Esophagus squamous epithelium (tissue), 5 donors: ENCODE measurements at places on chromosomes 2 and 18. TPM values are rescaled to one million over a fixed set of nuclear protein-coding genes. Genes with fewer than 3 reads are reported as not detected.

- DNase-seq: no peak
Measured at GRCh38 chr2:94993176-94994062, 32.1 kb upstream of the MAL start.

DNA sequence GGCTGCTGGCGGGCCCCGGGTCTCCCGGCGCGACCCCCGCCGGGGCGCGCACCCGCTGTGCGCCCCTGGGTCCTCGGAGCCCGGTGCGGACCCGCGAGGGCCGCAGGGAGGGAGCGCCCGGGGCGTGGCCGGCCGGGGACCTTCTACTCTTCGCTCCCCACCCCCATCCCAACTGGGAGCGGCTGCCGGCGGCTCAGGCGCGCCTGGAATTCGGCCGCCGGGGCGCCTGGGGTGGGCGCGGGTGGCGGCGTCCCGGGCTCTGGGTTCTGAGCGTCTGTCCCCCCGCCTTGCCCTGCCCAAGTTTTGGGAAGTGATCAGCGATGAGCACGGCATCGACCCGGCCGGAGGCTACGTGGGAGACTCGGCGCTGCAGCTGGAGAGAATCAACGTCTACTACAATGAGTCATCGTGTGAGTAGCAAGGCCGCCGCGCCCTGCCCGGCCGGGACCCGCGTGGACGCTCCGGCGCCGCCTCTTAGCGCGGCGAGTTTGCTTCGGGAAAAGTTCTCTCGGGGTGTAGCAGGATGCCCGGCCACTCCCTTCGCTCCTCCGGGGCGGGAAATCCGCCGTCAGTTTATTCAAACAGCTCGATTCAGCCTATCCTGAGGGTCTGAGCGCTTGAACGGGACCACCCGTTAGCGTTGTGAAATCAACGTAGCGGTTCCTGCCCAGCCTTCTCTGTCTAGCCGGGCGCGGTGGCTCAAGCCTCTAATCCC lies 502 bp downstream of the TUBB6 start:
- DNase-seq: peak; percentile 21

- no peak for DNase-seq
Measured at GRCh38 chr2:143193121-143193520, 63.9 kb downstream of the ARHGAP15 start.

DNA sequence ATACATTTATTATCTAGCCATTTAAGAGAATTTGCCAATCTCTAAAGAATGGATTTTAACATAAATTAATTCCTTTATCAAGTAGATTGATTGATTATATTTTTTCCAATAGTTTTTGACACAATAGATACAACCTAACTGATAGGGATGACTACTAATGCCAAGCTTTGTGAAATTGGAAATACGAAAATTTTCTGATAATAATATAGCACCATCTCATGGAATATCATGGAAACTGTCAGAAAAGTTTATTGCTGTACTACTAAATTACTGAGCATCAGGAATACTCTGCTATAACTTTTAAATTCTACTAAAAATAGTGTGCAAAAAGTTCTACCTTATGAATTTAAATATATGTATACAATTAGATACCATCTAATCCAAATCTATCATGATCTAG lies 101.8 kb upstream of the MAP2 start:
- no peak for DNase-seq

- peak; percentile 80 for DNase-seq
Measured at GRCh38 chr18:50266248-50266704, at the start of gene CFAP53. Gene CFAP53 (minus strand): TSS chr18:50266495. CDS start chr18:50266404, 91 bp downstream.

- no peak for DNase-seq
Measured at GRCh38 chr2:49261781-49262180, 107.5 kb upstream of the FSHR start.

DNA sequence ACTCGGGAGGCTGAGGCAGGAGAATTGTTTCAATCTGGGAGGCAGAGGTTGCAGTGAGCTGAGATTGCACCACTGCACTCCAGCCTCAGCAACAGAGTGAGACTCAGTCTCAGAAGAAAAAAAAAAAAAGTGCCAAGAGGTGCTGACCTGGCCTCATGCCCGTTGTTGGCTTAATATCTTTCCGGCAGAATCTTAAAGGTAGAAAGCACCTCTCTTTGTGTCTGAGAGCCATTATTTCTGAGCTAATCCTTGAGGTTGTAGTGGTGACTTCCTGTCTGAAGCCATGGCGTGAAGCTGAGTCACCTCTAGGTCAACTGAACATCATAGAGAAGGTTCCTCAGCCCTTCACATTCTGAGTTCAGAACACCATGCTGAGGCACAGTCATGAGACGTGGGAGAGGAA lies 60.4 kb downstream of the WDSUB1 start:
- no peak for DNase-seq

DNA sequence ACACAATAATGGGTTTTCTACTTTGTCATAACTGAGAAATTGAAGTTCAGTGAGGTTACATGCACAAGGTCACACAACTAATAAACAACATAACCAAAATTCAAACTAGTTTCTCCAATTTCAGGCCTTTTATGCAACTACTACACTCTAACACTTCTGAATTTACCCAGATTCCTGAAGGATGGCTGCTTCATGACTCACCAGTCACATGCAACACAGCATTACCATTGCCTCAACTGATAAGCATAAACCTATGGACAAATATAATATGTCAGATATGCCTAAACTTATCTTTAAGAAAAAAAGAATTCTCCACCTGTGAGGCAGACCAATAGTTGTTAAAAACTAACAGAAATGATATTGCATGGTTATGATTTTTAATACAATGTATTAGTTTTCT lies 586.5 kb upstream of the SLC8A1 start:
- no peak for DNase-seq

- DNase-seq: no peak
Measured at GRCh38 chr2:241357531-241357930, 1.4 kb downstream of the FARP2 start.

DNA sequence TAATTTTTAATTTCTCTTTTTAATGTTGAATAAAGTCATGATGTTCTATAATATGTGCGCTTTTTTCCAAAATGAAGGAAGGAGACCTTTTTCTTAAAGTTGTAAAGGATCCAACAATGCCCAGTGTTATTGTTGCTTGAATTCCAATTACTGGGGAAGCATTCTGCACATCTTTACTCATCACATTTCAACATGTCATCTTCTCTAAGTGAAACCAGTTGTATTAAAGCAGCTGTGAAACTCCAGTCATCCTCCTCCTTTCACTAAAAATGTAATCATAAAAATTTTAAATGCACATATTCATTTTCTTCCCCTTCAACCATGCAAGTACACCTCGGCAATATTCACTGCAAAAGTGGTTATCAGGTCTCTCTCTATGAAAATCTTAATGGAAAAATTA lies 722.7 kb downstream of the TSN start:
- DNase-seq: no peak

Gene ACTG2
- 107 TPM for total RNA-seq

Gene DLGAP1
- 0.09 TPM for total RNA-seq

Gene VWC2L
- not detected for total RNA-seq
